GM23248 (cell line): ENCODE measurements at places on chromosomes 7 and 10. TPM values are rescaled to one million over a fixed set of nuclear protein-coding genes. Genes with fewer than 3 reads are reported as not detected.
A peak's percentile ranks its signal among the peaks of the same experiment; 100 is the strongest.

DNA sequence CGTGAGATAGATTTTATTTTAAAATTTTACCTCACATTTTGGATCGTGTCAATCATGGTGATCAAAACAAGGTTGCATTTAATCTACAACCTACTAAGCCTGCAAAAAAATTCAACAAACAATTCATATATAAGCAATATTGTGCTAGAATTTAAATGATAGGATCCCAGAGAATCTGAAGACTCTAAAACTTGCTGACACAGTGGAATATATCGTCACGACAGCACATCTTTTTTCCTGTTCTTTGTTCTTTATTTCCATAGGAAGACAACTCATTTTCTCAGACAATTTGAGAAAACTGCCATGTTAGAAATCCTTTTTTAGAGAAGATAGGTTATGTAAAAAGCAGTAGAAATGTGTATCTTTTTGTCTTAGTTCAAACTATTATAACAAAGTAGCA is 820.2 kb upstream of the CELF2 start:
- DNase-seq = no peak

GRCh38 chr7:121486590-121486989 is 90.5 kb upstream of the FAM3C start:
- DNase-seq = no peak

The FXYD4 gene
- polyA plus RNA-seq = not detected in 2 replicates

GRCh38 chr10:34337917-34338316 is 477.2 kb downstream of the PARD3 start:
- no peak for DNase-seq

- DNase-seq = peak; percentile 58
Observed at GRCh38 chr7:130875265-130875741, 141.3 kb upstream of the KLF14 start.

- DNase-seq = peak; percentile 79
Observed at GRCh38 chr7:116380025-116380424, 119.5 kb upstream of the CAV2 start.

The SPDYE18 gene
- not detected in 2 replicates for polyA plus RNA-seq

- DNase-seq = peak; percentile 62
Observed at GRCh38 chr10:117320050-117320665, 55.1 kb downstream of the PDZD8 start.

DNA sequence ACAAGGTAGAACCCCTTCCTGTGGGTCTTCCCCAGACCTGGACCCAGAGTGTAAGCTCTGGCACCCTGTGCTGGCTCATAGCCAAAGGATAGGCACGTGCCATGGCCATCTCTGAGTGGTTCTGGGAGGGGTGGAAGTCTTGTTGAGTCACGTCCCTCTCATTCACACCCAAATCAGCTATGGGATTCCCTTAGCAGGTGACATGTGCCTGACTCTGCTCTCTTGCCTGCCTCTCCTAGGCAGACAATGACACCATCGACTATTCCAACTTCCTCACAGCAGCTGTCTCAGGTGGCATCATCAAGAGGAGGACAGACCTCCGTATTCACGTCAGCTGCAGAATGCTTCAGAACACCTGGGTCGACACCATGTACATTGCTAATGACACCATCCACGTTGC is 59.8 kb downstream of the C10orf120 start:
- DNase-seq = no peak

The FAM237B gene
- polyA plus RNA-seq = 0.06 TPM in 1 of 2 replicates, not detected in the other

The CNPY4 gene
- 26.9 and 29.9 TPM in 2 replicates for polyA plus RNA-seq

The ADIRF gene
- polyA plus RNA-seq = 175 and 184 TPM in 2 replicates

GRCh38 chr10:114301951-114302710 is 63.1 kb downstream of the VWA2 start:
- peak; percentile 17 for DNase-seq

DNA sequence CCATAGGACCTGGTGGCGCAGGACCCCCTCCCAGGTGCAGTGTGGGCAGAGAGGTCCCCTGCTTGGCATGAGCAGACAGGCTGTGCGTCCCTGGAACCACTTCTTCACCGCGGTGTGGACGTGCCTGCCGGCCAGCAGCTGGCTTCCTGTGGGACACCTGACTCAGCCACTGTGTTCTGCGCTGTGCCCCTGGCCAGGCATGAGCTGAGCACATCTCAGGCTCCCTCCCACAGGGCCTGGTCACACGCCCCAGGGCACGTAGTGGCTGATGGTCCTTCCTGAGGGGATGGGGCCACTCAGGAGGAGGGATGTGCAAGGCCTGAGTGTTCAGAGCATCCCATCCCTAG is 3.5 kb upstream of the DEPP1 start:
- no peak for DNase-seq

The UNCX gene
- not detected in 2 replicates for polyA plus RNA-seq

GRCh38 chr7:7654964-7655715 is 14.6 kb downstream of the UMAD1 start:
- DNase-seq = no peak

GRCh38 chr10:92290076-92290836 is 622 bp downstream of the CPEB3 start:
- peak; percentile 75 for DNase-seq

DNA sequence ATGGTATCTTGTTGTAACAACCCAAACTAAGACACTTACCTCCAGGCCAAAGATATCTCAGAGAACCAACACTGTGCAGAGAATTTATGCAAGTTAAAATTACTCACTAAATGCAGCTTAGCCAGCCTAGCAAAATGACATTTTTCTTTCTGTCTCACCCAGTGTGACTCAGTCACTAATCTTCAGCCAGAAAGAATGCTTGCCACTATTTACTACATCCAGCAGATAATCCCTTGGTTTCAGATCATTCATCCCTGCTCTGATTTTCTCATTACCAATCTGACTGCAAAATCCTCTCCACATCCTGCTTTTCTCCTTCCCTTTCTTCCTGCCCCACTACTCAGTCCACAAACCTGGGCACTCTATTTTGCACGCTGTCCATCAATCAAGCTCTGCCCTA is 93.5 kb upstream of the NEBL start:
- DNase-seq = peak; percentile 72

The LIPF gene
- polyA plus RNA-seq = not detected in 2 replicates

The PRPF18 gene
- polyA plus RNA-seq = 21.8 and 22.1 TPM in 2 replicates

DNA sequence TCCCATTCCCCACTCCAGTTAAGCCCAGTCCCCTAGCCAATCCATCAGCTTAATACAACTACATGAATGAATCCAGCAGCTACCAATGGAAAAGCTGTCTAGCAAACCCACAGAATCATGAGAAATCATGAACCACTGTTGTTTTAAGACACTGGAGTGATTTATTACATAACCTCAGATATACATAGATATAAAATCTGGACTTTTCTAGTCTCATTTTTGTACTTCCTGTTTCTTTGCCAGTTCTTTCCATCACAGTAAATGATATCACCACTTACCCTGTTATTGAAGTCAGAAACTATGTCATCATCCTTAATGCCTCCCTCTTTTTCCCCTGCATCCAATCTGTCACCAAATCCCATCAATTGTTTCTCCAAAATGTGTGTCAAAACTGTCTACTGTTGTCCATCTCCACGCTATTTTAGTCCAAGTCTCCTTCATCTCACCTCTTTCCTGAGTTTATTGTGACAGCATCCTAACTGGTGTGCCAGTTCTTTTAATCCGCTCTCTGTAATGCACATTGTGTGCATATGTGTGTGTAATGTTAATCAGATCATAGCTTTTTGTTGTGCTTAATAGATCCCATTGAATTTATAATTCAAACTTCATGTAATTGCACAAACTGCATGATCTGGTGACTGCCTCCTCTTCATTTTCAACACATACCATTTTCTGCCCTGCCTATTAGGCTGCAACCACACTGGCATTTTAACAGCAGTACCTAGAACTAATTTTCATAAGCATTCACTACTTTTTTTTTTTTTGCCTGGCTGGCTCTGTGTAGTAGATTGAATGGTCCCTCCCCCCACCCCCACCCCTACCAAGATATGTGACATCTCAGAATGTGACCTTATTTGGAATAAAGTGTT is 56.0 kb downstream of the MKLN1 start:
- peak; percentile 19 for DNase-seq

- DNase-seq = peak; percentile 77
Observed at GRCh38 chr7:35697414-35698175, 2.7 kb upstream of the HERPUD2 start.

The ZNF775 gene
- polyA plus RNA-seq = 0.75 and 1.6 TPM in 2 replicates

GRCh38 chr10:46515793-46516192 is 40.7 kb downstream of the GPRIN2 start:
- DNase-seq = no peak

GRCh38 chr10:75395066-75395931 is 6.3 kb downstream of the ZNF503 start:
- peak; percentile 70 for DNase-seq

DNA sequence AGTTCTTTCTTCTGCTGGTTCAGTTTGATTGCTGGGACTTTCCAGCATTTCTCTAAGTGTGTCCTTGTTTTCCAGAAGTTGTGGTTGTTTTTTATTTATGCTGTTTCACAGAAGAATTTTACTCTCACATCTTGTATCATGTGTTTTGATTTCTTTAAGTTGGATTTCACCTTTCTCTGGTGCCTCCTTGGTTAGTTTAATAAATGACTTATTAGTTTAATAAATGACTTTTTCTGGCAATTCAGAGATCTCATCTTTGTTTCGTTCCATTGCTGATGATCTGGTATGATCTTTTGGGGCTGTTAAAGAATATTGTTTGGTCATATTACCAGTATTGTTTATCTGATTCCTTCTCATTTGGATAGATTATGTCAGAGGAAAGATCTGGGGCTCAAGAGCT is 59.8 kb upstream of the CYP2C9 start:
- DNase-seq = no peak

The EBF3 gene
- polyA plus RNA-seq = 0.06 and 0.15 TPM in 2 replicates

The SPDYE16 gene
- 0.10 and 0.53 TPM in 2 replicates for polyA plus RNA-seq

The KCNK18 gene
- polyA plus RNA-seq = not detected in 2 replicates

The AKR1D1 gene
- not detected in 2 replicates for polyA plus RNA-seq

DNA sequence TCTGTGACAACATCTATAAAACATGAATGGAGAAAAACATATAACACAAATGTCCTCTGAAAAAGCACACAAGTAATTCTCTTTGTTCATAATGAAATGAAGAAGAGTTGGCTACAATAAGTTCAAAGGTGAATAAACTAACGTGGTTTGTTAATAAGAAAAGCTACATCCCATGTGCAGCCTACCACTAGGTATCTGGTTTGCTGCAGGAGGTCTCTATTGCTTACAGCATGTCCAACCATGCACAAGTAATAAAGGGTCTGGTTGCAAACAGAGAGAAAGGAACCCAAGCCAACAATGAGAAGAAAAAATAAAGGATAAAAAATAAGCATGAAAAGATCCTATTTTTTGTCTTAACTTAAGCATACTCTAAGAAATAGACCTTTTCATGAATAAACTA is 139.2 kb downstream of the CHCHD3 start:
- DNase-seq = no peak

GRCh38 chr10:52483587-52483986 is 169.5 kb downstream of the DKK1 start:
- DNase-seq = no peak

GRCh38 chr10:109902992-109903947 is 20.0 kb downstream of the XPNPEP1 start:
- peak; percentile 76 for DNase-seq

The ANKMY2 gene
- 19.3 and 22.1 TPM in 2 replicates for polyA plus RNA-seq

The WEE2 gene
- polyA plus RNA-seq = not detected in 2 replicates

The FAM25A gene
- polyA plus RNA-seq = not detected in 2 replicates

The COBL gene
- not detected in 2 replicates for polyA plus RNA-seq

DNA sequence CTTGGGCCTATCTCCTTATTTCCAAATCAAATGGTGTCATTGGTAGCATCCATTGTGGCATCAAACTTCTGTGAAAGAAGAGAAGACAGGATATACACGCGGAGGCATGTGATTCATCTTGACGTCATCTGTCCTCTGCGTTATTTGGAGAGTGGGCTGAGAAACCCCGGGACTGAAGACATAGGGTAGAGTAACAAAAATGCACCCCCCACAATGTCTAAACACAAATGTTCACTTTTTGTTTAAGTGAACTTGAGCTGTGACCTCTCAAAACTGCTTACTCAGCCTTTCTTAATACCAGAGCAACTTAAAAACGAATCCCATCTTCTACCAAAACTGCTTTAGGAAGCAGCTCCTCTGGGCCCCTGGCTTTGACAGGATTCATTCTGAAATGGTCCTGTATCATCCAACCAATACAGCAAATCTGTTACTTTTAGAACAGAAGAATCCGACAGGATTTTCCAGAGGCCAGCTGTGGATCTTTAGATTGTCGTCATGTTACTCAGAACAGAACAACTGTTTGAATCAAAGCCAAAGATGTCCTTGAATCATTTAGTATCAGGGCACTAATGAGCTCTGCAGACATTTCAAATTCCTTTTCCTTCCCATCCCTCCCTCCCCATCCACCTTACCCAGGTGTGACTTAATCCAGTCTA is 438.1 kb downstream of the SUGCT start:
- peak; percentile 50 for DNase-seq

GRCh38 chr7:128785738-128786137 is 6.0 kb upstream of the CCDC136 start:
- DNase-seq = no peak

GRCh38 chr7:92994901-92995300 is 122.9 kb downstream of the SAMD9 start:
- DNase-seq = no peak

GRCh38 chr10:46282842-46283574 is 3.8 kb upstream of the ANTXRL start:
- peak; percentile 90 for DNase-seq

- DNase-seq = peak; percentile 71
Observed at GRCh38 chr7:142478479-142479220, 220.8 kb upstream of the PRSS58 start.
